ENCODE measurements at places on chromosomes 2 and 18.

DNA sequence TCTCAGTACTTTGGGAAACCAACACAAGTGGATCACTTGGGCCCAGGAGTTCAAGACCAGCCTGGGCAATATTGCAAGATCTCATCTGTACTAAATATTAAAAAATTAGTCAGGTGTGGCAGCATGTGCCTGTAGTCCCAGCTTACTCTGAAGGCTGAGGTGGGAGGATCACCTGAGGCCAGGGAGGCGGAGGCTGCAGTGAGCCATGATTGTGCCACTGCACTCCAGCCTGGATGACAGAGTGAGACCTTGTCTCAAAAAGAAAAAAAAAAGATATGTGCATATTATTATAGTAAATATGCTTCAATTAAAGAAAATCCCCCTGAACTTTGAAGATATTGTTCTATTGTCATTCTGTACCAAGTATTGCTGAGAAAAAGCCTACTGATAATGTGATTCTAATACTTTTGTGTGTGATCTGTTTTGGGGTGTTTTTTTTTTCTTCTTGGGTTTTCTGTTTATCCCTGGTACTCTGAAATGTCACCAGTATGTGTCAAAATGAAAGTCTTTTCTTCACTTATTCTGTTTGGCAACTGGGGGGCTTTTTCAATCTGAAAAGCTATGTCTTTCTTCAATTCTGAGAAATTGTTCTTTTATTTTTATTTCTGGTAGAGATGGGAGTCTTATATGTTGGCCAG lies 13.2 kb downstream of the NEURL3 start:
- DNase-seq: no peak

DNA sequence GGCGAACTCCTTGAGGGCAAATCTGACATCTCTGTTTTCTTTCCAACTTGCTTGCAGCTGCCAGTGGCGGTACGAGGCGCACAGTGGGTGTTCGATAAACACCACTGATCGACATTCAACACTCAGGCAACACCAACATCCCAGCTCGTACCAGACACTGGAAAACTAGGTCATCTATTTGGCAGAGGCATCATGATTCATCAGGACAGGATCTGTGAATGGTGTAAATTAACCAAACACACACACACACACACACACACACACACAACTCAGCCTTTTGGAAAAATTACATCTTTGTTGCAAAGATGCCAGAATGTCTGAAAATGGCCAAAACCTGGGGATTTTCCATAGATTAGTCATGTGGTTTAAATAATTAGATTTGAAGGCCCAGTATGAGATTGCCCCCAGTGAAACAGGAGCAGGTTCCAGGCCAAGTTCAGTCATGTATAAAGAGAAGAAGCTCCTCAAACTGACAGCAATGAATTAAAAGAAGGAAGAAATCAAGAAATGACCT lies 150.5 kb upstream of the NCKAP5 start:
- peak; percentile 17 for DNase-seq

DNA sequence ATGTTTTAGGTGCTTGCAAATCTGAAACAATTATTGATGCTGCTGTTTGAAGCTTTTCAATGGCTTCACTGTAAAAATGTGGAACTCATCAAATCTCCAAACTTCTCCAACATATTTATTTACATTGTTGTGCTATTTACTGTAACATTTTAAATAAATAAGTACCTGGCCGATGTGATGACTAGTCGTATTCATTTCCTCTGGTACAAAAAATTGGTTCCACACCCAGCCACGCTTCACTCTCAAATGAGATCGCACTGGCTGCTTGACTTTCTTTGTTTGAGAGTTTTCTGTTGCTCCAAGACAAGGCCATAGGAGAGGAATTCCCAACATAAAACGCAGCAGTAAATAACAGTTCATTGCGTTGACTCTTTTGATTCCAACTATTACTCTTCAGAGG lies 32.0 kb downstream of the CDH19 start:
- DNase-seq: no peak

- no peak for DNase-seq
Observed at GRCh38 chr18:23819001-23819400, 129.7 kb downstream of the LAMA3 start.

DNA sequence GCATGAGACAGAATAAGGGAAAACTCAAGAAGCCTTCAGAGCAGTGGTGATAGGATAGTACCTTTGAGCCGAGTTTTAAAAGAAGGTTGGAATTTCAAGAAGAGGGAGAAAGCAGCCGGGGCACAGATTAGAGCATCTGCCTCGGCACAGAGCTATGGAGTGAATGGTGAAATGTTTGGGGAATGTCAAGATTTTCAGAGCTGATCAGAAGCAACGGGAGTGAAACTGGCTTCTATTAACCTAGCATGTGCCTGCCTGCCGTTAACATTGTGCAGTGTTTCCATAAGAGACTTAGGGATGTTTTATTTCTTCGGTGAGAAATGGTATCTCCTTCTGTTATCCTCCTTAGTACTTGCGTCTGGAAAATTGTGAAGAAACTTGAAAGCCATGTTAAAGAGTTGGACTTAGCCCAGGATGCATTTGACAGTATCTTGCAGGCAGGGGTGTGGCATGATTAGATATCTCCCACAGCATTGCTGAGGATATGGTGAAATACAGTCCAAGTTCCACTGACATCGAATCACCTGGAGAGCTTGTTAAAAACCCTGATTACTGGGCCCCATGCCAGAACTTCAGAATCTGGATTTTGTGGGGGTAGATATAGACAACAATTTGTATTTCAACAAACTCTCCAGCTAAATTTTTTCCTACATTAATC lies 96.8 kb upstream of the PPP1CB start:
- DNase-seq: no peak

DNA sequence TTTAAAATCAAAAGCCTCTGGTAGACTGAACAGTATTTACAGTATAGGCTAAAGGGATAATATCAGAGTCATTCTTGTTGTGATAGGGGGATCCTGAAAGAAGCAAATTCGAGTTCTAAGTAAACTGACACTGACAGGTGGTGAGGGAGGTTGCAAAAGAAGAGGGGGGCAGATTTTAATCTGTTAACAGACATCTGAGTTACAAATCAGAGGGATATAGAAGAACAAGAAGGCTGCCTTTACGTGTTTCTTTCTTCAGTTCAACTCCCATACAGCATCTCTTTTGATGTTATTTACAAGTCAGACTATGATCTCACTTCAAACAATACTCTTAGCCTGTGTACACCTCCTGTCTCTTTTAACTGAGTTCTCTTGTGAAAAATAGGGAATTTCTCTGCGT lies 16.3 kb upstream of the ITGA4 start:
- no peak for DNase-seq

DNA sequence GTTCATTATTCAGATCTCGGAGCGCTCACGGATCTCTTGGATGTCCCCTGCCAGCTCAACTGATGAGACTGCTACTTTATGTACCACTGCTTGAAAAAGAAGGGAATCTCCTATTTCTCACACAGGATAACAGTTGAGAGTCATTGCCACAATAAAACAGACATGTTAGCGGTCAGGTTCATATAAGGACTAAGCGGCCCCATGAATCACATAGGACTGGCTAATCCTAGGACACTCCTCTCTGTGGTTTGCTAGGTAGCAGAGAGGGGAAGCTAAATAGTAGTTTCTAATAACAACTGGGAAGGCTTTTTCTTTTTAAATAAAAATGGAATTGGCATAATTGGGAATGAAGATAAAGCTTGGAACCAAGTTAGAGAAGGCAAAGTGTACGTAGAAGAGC lies 15.9 kb upstream of the TGFA start:
- no peak for DNase-seq

- no peak for DNase-seq
Observed at GRCh38 chr18:27723168-27723567, 453.8 kb downstream of the CDH2 start.

- DNase-seq: no peak
Observed at GRCh38 chr2:98454500-98455235, 10.0 kb downstream of the INPP4A start.

DNA sequence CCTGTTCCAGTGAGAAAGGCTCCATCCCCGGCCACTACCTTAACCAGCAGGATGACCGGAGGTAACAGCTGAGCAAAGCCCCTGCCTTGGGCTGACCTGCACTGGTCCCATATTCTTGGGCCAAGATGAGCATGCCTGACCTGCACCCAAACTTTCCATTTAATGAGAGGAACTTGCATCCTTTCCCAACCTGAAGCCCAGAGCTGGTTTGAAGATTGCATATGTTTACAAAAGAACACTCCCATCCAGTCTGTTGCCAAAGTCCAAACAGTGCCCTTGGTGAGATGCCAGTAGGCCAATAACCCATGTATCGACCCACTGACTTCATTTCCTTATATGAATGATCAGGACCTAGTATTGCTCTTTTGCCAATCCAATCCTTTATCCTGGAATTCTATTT lies 5.5 kb upstream of the NPAS2 start:
- DNase-seq: no peak

DNA sequence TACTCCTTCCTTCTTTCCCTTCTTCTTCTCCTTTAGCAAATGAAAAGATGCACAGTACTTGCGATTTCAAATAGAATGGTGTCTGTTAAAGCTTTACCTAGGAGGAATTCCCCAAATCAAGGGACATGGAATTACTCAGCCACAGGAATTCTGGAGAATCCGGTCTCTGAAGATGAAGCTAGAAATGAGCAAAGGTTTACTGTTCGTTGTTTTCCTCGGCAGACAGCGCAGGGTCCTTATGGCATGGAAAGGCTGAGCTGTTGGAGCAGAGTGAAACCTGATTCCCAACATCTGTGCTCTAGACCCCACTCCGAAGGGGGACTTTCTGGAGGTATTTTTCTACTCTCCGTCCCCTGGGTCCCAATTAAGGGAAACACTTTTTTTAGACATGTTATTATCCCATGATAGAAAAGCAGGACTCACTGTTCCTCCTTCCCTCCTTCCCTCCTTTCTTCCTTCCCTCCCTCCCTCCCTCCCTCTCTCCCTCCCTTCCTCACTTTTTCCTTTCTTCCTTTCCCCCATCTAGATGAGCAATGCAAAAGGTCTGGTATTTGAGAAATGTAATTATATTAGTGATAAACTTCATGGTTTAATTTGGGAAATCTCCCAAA lies 47.1 kb downstream of the CDCA7 start:
- DNase-seq: no peak

- no peak for DNase-seq
Observed at GRCh38 chr2:211457325-211457724, 900.9 kb downstream of the CPS1 start.

DNA sequence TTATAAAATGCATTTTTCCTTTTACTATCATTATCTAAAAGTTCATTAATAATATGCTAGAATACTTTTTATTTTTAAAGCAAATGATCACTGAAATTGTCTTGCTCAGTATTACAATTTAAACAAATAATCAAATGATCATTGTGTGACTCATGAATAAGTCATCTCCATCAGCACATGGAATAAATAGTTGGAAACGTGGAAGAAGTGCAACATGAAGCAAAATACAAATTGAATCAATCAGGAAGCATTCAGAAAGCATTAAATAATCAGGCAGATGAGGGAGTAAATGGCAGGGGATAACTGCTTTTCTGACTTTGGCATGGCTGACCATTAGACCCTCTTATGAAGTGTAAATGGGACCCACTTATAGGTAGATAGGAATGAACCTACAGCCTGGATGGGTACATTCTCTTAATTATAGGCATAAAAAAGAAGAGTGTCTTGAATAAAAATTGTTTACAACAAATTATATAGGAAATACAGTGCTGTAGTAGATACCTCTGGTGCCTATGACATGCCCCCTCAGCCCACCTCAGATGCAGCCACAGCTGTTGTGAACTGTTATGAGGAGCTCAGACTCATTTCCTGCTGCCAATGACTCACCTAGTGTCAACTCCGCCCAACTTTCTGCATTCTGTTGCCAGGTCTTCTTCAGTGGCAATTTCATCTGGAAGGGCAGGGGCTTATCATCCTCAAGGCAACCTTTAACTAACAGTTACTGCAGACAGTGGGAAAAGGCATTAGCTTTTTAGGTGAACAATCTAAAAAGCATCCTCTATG lies 936.0 kb downstream of the TRIB2 start:
- DNase-seq: no peak

DNA sequence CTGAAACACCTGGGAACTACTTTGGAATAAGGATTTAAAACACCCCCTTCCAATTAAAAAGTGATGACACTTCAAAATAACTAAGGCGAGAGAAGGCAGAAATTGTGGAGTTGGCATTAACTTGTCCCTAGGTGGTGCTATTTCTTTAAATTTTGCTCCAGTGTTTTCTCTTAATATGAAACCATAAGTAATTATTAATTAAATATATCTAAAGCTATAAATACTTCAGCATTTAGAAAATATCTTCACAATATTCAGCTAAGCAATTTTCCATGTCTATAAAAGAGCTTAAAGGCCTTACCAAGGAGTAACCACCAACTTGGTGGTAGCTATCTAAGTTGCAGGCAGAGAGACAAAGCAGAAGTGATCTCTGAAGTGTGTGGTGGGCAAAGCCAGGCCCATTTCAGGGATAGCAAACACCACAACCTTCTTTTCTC lies 186.8 kb upstream of the PGAP1 start:
- DNase-seq: no peak

DNA sequence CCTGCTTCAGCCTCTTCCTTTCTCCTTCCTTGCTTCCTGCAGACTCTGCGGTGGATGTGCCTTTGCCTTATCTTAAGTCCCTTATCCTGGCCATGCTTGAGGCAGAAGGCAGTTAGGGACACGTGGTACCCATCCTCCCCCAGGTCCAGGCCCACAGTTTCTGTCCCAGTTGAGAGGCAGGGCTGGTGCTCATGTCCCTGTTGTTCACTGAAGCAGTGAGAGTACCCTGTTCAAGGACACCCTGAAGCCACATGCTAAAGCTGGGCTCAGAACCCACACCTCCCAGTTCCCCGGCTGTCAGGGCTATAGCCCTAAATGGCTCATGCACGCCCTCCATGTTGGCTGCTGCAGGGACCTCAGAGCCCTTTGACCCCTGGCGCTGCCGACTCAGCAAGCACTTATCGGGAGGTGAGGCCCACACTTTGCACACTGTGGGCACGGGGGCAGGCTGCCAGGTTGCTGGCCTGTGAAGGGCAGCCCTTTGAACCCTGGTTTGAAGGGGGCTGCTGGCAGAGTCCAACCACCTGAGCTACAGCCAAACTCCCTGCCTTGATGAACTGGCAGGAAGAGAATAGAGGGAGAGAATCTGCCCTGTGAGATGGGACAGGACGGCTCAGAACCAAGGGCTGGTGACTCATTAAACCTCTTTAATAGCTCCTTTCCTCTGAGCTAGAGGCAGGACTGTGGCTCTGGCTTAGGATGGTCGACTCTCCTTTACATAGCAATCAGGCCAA lies 6.3 kb downstream of the KHK start:
- no peak for DNase-seq

- no peak for DNase-seq
Observed at GRCh38 chr2:239184968-239185903, 215.6 kb downstream of the HDAC4 start.

GRCh38 chr2:207698301-207698700 lies 13.1 kb upstream of the CCNYL1 start:
- DNase-seq: no peak

Measured in head of caudate nucleus (tissue), 42 donors.